HT1080 (cell line): ENCODE measurements at places on chromosomes 12 and 14. TPM values are rescaled to one million over a fixed set of nuclear protein-coding genes. Genes with fewer than 3 reads are reported as not detected.

Gene PRH2
- 0.63 TPM in 1 of 2 replicates, not detected in the other for total RNA-seq

Gene GNG2
- total RNA-seq = 3.3 and 5.1 TPM in 2 replicates

Gene PLEKHD1
- not detected in 2 replicates for total RNA-seq

Gene GDF3
- total RNA-seq = not detected in 2 replicates

Gene TAS2R46
- total RNA-seq = not detected in 2 replicates

Gene GYS2
- total RNA-seq = not detected in 2 replicates

Gene CACNA2D4
- total RNA-seq = 35.2 and 44.0 TPM in 2 replicates

Gene TAS2R9
- not detected in 2 replicates for total RNA-seq

Gene KRT80
- 6.7 and 8.2 TPM in 2 replicates for total RNA-seq

Gene YEATS4
- total RNA-seq = 47.5 and 70.0 TPM in 2 replicates
